ENCODE measurements at places on chromosomes 4 and X.

DNA sequence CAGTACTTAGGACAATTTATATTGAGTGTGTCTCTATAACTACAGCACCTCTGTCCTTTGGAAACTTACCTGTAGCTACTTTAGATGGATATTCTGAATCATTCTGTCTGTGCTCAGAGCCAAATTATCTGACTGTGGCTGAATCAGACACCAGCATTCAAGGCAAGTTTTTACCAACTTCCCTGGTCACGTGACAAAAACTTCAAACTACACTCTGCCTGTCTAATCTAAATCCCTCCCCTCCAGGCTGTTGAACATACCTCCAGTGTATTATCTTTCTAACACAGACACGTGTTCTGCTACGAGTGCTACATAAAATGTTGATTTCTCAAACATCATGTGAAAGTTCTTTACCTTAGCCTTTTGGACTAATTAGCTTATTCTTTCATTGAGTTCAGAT lies 641.2 kb upstream of the CPEB2 start:
- DNase-seq = no peak

DNA sequence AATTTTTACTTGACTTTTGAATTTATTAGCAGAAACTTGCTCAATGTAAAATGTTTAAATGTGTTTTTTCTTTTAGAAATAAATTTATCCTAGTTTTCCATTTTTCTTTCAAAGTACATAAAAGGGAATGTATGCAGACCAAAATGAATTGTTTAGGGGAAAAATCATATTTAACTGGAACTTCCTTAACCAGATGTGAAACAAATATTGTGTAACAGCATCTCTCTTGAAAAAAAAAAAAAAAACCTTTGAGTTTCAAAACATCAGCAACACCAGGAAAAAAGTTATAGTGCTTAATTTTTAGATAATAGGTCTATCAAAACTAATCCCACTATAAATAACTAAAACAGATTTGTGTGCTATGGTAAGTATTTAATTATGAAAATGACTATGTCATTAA lies 14.5 kb upstream of the CCNA2 start:
- DNase-seq = no peak

GRCh38 chrX:8044947-8045346 lies 117.7 kb upstream of the PNPLA4 start:
- DNase-seq = no peak

DNA sequence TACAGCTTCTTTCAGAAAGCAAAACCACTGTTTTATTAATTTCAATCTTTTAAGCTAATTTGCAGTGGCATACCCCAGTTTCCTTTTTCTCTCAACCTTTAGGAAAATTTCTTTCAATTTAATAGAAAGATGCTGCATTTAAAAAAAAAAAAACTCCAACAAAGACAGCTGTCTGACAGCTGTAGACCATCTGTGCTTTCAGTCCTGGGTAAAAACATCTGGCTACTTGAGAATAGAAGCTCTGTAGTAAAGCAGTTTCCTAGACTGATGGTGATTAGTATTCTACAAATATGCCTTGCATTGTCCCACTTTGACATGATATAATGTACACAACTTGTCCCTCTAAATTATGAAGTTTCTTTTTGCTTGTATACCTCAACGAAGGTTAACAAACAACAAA lies 197.8 kb downstream of the EDA start:
- DNase-seq = no peak

DNA sequence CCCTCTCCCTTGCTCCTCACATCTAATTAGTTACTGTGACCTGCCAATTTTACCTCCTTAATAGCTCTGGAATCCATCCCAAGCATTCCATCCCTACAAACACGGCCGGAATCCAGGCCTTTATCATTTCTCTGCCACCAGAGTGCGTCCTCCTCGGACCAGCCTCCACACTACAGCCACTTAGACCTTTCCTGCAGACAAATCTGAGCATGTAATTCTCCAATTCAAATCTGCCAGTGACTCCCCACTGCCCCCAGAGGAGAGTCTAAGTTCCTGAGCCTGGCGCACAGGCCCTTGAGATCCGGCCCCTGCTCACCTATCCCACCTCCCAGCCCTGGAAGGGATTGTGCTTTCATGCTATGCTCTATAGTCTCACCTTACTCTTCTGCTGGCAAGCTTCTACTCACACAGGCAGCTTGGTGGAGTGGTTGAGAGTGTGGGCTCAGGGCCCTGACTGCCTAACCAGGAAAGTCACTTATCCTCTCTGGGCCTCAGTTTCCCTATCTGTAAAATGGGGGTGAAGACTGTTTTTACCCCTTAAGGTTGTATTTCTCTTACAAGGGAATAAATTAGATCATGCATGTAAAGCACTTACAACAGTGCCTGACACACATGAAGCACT lies 31.2 kb downstream of the PJA1 start:
- DNase-seq = no peak

DNA sequence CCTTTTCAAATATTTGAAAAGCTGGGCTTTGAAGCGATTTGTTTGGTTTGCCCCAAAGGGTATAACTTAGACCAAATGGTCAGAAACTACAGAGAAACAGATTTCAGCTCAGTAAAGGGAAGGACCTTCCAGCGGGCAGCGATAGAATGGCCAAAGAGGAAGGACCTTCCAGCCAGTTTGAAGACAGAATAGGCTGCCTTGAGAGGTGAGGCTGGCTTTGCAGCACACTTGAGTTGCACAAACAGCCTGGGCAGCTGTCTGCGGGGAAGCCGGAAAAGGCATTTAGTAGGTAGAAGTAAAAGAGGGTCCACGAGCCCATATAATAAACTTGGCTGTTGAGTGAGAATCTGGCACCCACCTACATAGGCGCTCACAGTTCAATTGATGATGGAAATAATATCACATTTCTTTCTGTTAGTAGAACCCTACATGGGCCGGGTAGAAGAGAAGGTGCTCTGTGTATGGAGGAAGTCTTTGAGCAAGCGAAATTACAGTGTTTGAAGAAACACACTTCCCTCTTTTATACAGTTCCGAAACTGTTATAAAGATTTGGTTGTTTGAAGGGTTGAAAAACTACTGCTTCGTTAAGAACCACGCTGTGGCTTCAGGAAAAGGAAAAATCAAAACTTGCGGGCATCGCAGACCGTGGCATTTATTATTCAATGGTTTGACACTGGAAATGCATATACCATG lies 75.0 kb upstream of the SORBS2 start:
- DNase-seq = no peak

GRCh38 chr4:171891038-171891437 lies 77.8 kb downstream of the GALNTL6 start:
- no peak for DNase-seq

- no peak for DNase-seq
Observed at GRCh38 chr4:51836549-51836948, 6.4 kb upstream of the DCUN1D4 start.

DNA sequence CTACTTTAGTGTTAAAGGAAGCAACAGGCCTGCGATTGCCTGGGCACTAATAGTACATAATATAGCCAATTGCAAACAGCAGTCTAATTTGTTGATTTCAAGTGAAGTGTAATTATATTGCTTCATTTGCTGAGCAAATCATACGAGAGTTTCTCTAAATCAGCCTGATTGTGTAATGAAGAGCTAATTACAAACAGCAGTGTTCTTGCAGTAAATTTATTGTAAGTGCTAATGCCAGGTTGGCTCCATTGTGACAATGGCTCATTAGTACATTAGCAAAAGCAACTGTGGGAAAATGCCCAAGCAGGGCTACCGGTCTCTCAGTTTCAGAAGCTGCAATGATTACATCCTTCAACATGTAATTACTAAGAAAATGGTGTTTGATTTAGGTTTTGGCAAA lies 591.5 kb downstream of the GALNTL6 start:
- no peak for DNase-seq

GRCh38 chr4:138182838-138183426 lies 59.2 kb downstream of the SLC7A11 start:
- DNase-seq = no peak

GRCh38 chr4:124738994-124739393 lies 26.5 kb upstream of the ANKRD50 start:
- no peak for DNase-seq
